ENCODE measurements at places on chromosomes 6 and 20.
A peak's percentile ranks its signal among the peaks of the same experiment; 100 is the strongest.

DNA sequence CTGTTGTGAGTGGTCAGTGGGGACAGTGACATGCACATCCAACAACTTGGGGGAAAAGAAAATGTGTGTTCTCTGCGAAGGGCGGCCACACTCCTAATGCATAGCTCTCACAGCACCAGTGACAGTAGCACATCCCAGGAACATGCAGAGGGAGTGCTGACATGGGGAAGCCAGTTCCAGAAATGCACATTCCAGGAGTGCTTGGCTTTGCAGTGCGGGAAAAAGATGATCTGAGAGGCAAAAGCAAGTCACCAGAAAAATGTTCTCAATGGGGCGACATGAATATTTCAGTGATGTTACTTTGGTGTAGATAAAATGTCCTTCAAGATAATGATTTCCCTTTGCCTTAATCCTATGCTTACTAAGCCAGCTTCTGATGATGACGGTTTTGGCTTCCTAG lies 42.9 kb upstream of the PDE10A start:
- no peaks in the 10 kb centered on the region for H3K36me3 ChIP-seq
- no peaks in the 10 kb centered on the region for H3K27me3 ChIP-seq
- no peak overlapping the region for H3K4me3 ChIP-seq
- DNase-seq: no peak

DNA sequence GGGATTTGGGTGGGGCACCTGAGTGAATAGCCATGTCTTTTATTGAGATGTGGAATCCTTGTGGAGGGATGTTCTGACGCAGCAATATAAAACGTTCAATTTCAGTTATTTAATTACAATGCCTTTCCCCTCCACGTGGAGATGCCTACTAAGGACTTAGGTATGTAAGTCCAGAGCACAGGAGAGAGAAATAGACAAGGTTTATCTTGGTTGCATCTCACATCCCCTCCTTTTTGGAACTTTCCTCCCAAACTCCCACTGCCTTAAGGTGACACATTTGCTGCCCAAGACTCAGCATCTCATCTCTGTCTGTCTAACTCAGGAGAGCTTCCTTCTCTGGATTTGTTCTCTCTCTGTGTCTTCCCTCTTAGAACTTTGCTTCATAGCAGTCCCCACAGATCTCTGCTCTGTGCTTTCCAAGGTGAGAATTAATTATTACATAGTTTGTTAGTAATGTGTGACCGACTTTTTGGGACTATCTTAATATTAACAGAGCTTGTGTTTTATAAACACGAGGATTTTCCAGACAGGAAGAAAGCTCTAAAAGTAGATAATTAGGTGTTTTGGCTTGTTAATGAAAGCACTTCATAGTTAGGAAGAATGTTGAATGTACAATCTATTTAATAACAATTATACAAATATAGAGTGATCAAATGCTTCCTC lies 52.6 kb downstream of the COL19A1 start:
- H3K27me3 ChIP-seq: no peaks in the 10 kb centered on the region
- DNase-seq: no peak
- no peak overlapping the region for H3K4me3 ChIP-seq
- H3K27ac ChIP-seq: no peak overlapping the region

- H3K36me3 ChIP-seq: no peaks in the 10 kb centered on the region
- H3K27me3 ChIP-seq: no peaks in the 10 kb centered on the region
- DNase-seq: no peak
- no peak overlapping the region for H3K27ac ChIP-seq
- no peaks in the 10 kb centered on the region for H3K4me1 ChIP-seq
Observed at GRCh38 chr6:81241126-81242041, 511.1 kb downstream of the TENT5A start.

GRCh38 chr6:105711216-105711615 lies 308.3 kb upstream of the PREP start:
- H3K4me1 ChIP-seq: no peaks in the 10 kb centered on the region
- H3K27me3 ChIP-seq: no peaks in the 10 kb centered on the region
- peaks cover 36% of the 10 kb centered on the region for H3K36me3 ChIP-seq
- no peak for DNase-seq
- no peak overlapping the region for H3K27ac ChIP-seq
- H3K4me3 ChIP-seq: no peak overlapping the region

- DNase-seq: no peak
- H3K4me1 ChIP-seq: peaks cover 2% of the 10 kb centered on the region
- H3K27me3 ChIP-seq: no peaks in the 10 kb centered on the region
Observed at GRCh38 chr20:45080867-45081624, 19.9 kb downstream of the KCNS1 start.

- H3K4me1 ChIP-seq: peaks cover 56% of the 10 kb centered on the region
- H3K36me3 ChIP-seq: peaks cover 76% of the 10 kb centered on the region
- peak overlapping the region; percentile 76 for H3K27ac ChIP-seq
Observed at GRCh38 chr6:130211691-130212090, 11.1 kb downstream of the SAMD3 start.

- no peaks in the 10 kb centered on the region for H3K4me1 ChIP-seq
- DNase-seq: peak; percentile 54
- H3K4me3 ChIP-seq: no peak overlapping the region
- H3K27me3 ChIP-seq: no peaks in the 10 kb centered on the region
- H3K36me3 ChIP-seq: no peaks in the 10 kb centered on the region
Observed at GRCh38 chr6:52815167-52816092, 11.8 kb upstream of the GSTA1 start.

GRCh38 chr6:150999576-150999975 lies 134.1 kb downstream of the MTHFD1L start:
- no peak for DNase-seq
- peaks cover 15% of the 10 kb centered on the region for H3K4me1 ChIP-seq
- no peak overlapping the region for H3K4me3 ChIP-seq
- no peaks in the 10 kb centered on the region for H3K27me3 ChIP-seq
- H3K27ac ChIP-seq: no peak overlapping the region

DNA sequence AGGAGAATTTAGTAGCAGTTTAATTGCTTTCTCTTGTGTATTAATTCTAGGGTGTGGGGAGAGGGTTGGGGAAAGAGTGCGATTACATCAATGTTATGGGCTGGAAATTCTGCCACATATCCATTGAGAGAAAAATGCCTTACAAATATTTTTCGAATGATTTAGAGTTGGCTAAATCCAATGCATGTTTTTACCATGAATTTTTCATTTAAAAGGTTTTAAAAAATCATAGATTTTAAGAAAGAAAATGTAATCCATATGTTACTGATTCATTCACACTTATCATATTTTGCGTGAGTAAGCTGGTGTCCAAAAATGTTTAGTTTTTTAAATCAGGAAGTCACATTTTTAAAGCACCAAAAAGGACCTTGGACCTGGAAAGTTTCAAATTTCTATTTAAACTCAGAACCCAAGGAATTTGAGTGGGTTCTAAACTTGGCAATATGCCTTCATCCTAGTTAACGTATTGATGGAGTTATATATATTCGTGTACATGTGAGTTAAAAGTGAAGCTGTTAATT lies 627.4 kb upstream of the CITED2 start:
- H3K4me1 ChIP-seq: no peaks in the 10 kb centered on the region
- no peak overlapping the region for H3K27ac ChIP-seq
- no peak for DNase-seq
- H3K4me3 ChIP-seq: no peak overlapping the region
- H3K36me3 ChIP-seq: no peaks in the 10 kb centered on the region
- H3K27me3 ChIP-seq: no peaks in the 10 kb centered on the region

DNA sequence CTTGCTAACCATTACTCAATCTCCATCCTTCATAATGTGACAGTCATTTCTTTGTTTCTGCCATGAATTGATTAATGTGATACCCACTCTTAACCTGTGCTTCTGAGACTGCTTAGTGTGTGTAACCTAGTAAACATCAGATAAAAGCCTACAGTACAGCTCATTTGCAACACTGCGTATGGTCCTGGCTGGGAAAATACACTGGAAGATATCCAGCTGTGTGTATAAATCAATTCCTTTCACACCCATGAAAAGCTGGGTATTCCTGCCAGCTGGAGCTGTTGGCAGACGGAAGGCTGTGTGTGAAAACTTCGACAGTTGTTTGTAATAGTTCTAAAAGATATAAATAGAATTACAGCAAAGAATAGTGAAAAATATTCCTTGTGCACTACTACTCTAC lies 509.2 kb downstream of the FRK start:
- H3K27ac ChIP-seq: no peak overlapping the region
- H3K27me3 ChIP-seq: no peaks in the 10 kb centered on the region
- no peaks in the 10 kb centered on the region for H3K36me3 ChIP-seq
- no peaks in the 10 kb centered on the region for H3K4me1 ChIP-seq
- no peak for DNase-seq

DNA sequence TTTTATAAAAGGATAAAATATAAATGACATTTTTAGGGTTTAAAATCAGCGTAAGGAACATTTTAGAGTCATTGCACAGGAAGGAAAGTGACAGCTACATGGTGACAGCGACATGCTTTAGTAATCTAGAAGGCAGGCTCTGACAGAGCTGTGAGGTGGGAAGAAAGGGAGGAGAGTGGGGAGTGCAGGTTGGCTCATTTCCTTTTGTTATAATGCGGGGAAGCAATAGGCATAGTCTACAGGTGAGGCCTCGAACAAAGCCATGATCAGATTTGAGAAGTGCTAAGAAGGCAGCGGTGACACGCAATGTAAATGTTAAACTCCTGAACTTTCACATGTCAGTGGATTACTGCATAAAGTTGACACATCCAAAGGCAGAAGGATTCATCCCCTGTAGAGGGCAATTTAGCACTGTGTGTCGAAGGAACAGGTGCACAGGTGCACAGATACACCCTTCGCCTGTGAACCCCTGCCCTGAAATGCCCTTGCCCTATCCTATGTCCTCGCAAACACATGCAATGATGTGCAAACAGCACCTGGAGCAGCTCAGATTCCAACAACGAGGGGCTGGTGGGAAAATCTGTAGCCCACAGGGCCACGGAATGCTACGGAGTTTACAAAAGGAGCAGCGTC lies 32.4 kb upstream of the SMOC2 start:
- DNase-seq: no peak
- H3K36me3 ChIP-seq: no peaks in the 10 kb centered on the region
- H3K27ac ChIP-seq: no peak overlapping the region
- H3K4me1 ChIP-seq: no peaks in the 10 kb centered on the region
- no peak overlapping the region for H3K4me3 ChIP-seq

- H3K4me1 ChIP-seq: peaks cover 80% of the 10 kb centered on the region
- H3K4me3 ChIP-seq: peak overlapping the region; percentile 61
- no peaks in the 10 kb centered on the region for H3K27me3 ChIP-seq
Observed at GRCh38 chr6:42402184-42402583, 49.5 kb downstream of the TRERF1 start.

DNA sequence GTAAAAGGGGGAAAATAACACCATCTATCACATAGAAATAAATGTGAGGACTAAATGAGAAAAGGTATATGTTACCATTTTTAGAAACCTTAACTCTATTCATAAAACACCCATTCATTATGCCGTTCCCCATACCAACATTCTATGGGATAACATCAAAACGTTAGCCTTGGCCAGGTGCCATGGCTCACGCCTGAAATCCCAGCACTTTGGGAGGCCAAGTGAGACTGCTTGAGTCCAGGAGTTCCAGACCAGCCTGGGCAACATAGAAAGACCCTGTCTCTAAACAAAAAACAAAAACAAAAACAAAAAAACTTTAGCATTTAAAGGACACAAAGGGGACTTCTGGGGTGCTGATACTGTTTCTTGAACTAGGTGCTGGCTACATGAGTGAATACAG lies 1.3 kb downstream of the PIGU start:
- H3K27me3 ChIP-seq: no peaks in the 10 kb centered on the region
- peaks cover 29% of the 10 kb centered on the region for H3K4me1 ChIP-seq

DNA sequence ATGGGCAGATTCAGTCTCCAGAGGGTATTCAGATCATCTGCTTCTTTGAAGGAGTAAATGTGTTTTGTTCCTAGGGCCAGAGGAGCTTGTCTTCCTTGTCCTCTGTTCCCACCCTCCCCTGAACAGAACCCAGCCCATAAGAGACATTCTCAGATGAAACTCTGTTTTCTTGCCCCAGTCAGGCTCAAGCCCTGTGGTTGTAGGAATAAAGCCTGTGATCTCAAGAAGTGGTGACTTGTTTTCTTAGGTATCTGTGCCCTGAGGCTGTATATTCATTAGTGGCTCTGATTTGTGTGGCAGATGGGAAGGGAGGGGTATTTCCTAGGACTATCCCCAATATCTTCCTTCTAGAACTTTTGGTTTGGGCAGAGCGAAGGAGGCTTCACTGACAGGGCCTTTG lies 27.9 kb downstream of the GSS start:
- H3K36me3 ChIP-seq: peaks cover 34% of the 10 kb centered on the region
- DNase-seq: no peak
- no peaks in the 10 kb centered on the region for H3K27me3 ChIP-seq
- H3K4me3 ChIP-seq: no peak overlapping the region

GRCh38 chr20:46305973-46306360 lies 2.3 kb downstream of the CDH22 start:
- H3K4me1 ChIP-seq: peaks cover 4% of the 10 kb centered on the region
- H3K36me3 ChIP-seq: no peaks in the 10 kb centered on the region
- H3K4me3 ChIP-seq: no peak overlapping the region
- DNase-seq: no peak
- H3K27me3 ChIP-seq: peaks cover 53% of the 10 kb centered on the region

DNA sequence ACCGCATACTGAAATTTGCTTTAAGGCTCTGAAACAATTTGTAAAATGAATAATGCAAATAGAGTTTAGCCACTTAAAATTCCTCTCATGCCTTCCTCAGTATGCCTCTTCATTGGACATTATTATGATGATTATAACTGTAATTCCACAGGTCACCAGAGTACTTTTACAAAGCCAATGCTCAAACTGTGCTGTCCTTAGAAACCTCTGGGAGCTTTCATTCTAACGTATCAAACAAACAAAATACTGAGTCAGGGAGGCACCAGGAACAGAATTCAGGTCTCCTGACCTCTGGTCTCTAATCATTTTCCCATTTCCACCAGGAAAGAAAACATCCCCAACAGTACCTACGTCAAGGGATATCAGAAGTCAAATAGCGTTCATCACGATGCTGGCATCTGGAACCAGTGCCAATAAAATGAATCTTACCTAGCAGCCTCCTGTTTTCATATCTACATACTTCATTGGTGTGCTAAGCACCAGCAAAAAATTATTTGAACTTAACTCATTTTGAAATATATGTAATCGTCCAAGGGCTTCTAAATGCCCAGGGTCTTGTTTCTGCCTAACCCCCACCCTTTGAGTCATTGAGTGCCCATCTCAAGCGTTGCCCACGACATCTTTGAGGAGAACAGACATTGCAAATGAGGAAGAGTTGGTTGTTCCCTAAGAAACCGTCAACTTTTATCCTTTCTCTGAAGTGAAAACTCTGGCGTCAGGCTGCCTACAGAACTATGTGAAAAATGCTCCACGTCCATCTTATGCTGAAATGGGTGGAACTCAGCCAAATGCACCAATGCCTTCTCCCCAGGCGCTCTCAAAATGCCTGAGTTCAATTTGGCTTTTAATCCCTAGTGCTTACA lies 37.9 kb downstream of the NEDD9 start:
- no peak overlapping the region for H3K27ac ChIP-seq
- no peaks in the 10 kb centered on the region for H3K27me3 ChIP-seq
- peaks cover 86% of the 10 kb centered on the region for H3K36me3 ChIP-seq
- no peak overlapping the region for H3K4me3 ChIP-seq

DNA sequence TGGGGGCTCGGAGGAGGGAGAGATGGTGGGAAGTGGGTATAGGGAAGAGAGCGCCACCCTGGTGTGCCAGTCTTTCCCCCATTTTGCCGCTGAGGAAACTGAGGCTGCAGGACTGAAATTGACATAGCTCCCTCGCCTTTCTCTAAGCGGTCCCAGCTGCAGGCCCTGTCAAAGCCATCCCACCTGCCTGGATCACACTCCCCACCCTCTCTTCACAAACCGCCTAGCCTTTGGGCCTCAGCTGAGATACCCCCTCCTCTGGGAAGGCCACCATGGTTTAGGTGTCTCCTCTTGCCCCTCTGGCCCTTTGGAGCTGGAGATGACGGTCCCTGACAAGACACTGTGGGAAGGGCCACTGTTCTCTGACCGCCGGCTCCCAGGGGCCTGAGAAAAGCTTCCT lies 16.9 kb downstream of the SRC start:
- H3K27me3 ChIP-seq: no peaks in the 10 kb centered on the region
- H3K4me3 ChIP-seq: no peak overlapping the region
- H3K4me1 ChIP-seq: no peaks in the 10 kb centered on the region
- H3K27ac ChIP-seq: no peak overlapping the region

All from activated CD8-positive, alpha-beta memory T cell treated with anti-CD3 and anti-CD28 coated beads, Interleukin-2, amount 10 ng/mL, durations not matched to agents 7 days and 5 days (primary cell).